Naive B cell (primary cell): ENCODE measurements at places on chromosomes 16 and 17.
A peak's percentile ranks its signal among the peaks of the same experiment; 100 is the strongest.

GRCh38 chr17:59277031-59277430 is 54.4 kb upstream of the YPEL2 start:
- DNase-seq = peak; percentile 68

DNA sequence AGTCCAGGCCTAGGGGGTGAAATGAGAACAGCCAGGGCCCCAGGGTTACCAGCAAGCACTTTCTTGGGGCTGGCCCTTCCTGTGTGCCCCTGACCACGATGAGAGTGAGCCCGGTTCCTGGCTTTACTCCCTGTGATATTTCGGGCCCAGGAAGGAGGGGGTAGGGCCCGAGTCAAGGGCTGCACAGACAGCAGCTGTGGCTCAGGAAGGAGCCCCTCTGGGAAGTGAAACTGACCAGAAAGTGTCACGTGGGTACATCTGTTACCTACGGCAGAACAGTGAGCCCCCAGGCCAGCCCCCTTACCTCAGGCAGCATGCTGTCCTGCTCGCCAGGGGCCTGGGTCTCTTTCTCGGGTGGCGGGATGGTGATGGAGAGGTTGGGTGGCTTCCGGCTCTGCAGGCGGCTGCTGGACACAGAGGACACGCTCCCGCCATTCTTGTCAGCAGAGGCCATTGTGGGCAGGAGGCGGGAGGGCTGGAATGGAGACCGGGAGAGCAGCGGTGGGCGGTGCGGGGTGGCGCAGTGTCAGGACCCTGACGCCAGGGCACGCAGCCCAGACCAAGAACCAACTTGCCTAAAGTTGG is 13.8 kb downstream of the AANAT start:
- peak; percentile 82 for DNase-seq

DNA sequence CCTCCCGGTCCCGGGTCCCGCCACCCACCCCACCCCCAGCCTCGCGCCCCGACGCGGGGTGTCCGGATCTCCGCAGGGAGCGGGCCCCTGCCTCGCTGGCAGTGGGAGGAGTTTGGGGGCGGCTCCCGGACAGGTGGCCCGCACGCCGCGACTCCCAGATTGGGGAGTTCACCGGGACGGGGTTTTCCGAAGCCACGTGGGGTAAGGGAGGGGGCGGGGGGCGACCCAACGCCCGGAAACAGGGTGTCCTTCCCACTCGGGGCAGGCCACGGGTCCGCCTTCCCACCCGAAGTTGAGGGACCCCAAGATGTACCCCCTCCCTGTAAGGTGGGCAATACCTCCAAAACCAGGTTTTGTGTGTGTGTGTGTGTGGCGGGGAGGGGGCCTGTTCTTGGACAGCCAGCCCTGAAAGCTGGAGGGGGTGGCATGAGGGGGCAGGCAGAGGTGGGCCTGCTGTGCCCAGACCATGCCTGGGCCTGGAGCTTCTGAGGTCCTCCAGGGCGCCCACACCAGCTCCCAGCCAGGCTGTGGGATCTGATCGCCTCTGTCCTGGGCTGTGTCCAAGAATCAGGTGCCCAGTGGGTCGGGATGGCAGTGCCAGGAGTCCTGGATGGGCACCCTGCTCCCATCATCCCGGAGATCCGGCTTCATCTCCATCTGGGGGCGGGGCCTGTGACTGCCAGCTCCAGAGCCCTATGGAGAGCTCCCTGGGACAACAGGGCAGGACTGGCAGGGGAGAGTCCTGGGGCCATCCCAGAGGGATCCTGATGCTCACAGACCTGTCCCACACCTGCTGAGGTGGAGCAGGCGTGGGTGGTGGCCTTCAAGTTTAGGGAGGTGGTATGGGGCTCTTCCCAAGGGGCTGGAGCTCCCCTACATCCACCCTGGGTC is 767 bp downstream of the SYNGR2 start:
- DNase-seq = peak; percentile 67

- no peak for DNase-seq
Observed at GRCh38 chr16:56620339-56620897, 5.2 kb upstream of the MT1E start.

GRCh38 chr16:84271866-84272265 is 22.8 kb upstream of the WFDC1 start:
- DNase-seq = no peak
